ENCODE measurements at places on chromosomes 11 and 22. TPM values are rescaled to one million over a fixed set of nuclear protein-coding genes. Genes with fewer than 3 reads are reported as not detected.

Gene FOSL1
- polyA plus RNA-seq: not detected

Gene GAL3ST3
- 0.78 TPM for polyA plus RNA-seq

Gene MED19
- 13.2 TPM for polyA plus RNA-seq

DNA sequence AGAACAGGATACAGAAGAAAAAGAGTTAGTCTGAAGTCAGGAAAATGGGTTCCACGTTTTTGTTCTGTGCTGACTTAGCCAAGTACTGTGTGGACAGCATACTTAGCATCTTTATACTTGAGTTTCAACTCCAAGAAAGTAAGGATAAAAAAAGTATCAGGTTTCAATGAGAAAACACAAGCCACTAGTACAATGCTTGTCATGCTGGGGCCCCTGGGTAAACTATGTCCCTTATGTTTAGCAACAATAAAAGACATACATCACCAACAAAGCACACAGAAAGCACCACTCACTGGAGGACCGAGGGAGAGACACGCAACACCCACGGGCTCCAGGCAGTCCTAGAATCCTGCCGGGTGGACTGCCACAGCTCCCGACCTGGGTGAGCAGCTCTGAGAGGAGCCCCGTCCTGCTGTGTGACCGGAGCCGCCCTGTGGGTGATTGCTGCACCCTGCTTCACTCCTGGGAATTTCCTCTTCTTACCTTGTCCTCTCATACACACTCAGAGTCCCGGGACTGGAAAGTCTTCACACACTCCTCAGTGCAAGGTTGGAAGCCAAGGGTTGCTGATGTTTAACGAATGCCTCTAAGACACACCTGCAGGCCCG is 890.5 kb downstream of the BRD1 start:
- DNase-seq: no peak

DNA sequence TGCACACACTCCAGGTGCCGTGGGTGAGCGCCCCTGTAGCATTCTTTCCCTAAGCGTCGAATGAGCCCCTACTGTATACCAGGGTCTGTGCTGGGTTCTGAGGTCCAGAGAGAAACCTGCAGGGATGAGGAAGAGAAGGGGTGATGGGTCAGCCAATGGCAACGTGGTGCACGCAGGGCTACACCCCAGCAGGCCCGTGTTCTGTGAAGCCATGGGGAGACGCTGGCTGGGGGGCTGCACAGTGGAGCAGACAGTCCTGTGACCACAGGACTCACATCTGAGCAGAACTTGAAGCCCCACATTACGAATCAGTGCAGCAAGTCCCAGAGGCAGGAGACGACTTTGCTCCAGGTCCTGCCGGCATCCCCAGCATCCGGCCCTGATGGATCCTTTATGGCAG is 1481.4 kb downstream of the BRD1 start:
- no peak for DNase-seq

- DNase-seq: no peak
Measured at GRCh38 chr11:129743112-129743815, 72.4 kb upstream of the TMEM45B start.

DNA sequence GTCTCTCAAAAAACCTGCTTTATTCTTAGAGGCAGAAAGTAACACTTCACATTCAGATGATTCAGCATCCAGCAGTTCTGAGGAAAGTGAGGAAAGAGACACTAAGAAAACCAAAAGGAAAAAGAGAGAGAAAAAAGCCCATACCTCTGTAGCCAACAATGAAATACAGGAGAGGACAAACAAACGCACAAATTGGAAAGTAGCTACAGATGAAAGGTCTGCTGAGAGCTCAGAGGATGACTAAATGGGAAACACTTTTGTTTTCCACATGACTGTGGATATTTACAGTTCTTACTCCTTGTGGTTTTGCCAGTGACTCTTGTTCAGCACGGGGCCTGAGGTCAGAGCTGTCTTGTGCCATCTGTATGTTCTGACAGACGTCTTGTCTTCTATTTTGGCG is 3.8 kb downstream of the TIMM8B start:
- no peak for DNase-seq

DNA sequence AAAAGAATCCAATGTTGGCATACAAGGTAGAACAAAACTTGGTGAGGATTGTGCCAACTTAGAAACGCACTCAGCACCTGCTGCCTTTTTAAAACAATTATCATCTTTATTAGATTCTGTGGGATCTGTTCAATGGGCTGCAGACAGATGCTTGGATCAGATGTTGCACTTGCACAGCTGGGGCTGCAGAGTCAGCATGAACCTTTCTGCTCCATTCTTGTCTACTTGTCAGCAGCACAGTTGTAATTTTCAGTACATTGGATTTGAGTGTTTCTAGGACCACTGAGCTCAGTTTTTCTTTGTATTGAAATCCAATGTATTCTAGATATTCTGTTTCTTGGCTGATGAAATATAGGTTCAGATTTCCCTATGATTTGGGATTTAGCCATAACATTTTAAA is 164.5 kb downstream of the LUZP2 start:
- peak; percentile 24 for DNase-seq

All from forelimb muscle (tissue), 1 donor.